ENCODE measurements at places on chromosomes 12 and 14.

GRCh38 chr14:95123891-95124579 lies 33.3 kb downstream of the DICER1 start:
- no peak overlapping the region for H3K4me3 ChIP-seq
- no peak for DNase-seq
- no peaks in the 10 kb centered on the region for H3K36me3 ChIP-seq
- no peaks in the 10 kb centered on the region for H3K27me3 ChIP-seq

- H3K4me3 ChIP-seq: no peak overlapping the region
- H3K27me3 ChIP-seq: no peaks in the 10 kb centered on the region
- no peak overlapping the region for H3K27ac ChIP-seq
- DNase-seq: no peak
- H3K36me3 ChIP-seq: no peaks in the 10 kb centered on the region
Observed at GRCh38 chr12:129161511-129161910, 308.2 kb downstream of the GLT1D1 start.

- no peak overlapping the region for H3K27ac ChIP-seq
- H3K27me3 ChIP-seq: no peaks in the 10 kb centered on the region
- peaks cover 28% of the 10 kb centered on the region for H3K36me3 ChIP-seq
- DNase-seq: no peak
- H3K4me1 ChIP-seq: peaks cover 84% of the 10 kb centered on the region
- H3K4me3 ChIP-seq: no peak overlapping the region
Observed at GRCh38 chr14:92654239-92654901, 94.1 kb downstream of the LGMN start.

- no peaks in the 10 kb centered on the region for H3K36me3 ChIP-seq
- no peak overlapping the region for H3K4me3 ChIP-seq
- no peak overlapping the region for H3K27ac ChIP-seq
- no peaks in the 10 kb centered on the region for H3K4me1 ChIP-seq
- no peak for DNase-seq
- no peaks in the 10 kb centered on the region for H3K27me3 ChIP-seq
Observed at GRCh38 chr12:53551889-53552291, 44.6 kb upstream of the NPFF start.

DNA sequence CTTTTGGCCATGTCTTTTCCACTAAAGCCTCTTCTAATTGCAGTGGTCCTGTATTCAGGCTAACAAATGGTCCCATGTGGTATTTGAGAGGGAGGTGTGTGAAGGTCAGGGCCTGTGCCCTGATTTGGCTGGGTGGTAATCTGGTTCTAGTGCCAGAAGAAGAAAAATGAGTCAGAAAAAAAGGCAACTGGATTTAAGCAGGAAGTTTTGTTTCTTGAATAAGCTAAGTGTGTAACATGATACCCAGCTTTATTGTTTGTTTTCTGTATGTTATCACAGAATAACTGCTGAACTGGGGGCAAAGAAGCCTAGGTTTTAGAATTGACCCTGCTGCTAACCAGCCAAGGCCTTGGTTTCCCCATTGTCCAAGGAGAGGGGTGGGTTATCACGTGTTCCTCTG lies 134.0 kb downstream of the ANO6 start:
- no peaks in the 10 kb centered on the region for H3K36me3 ChIP-seq
- no peak overlapping the region for H3K27ac ChIP-seq
- no peak overlapping the region for H3K4me3 ChIP-seq
- no peak for DNase-seq
- no peaks in the 10 kb centered on the region for H3K27me3 ChIP-seq

DNA sequence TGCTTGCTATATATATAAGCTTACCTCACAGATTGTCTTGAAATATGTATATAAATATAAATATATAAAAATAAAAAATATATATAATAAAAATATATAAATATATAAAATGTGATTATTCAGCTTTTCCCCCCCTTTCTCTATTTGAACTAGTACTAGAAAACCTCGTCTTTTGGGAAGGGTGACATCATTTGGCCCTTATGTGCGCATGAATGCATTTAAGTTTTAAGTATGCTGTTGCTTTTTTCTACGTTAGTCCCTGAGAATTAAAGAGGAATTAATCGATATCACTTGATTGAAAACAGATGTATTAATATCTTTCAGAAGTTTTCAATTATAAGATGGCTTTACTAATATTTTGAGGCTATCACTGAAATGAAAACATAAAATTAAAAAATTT lies 69.9 kb downstream of the RAD51B start:
- no peaks in the 10 kb centered on the region for H3K4me1 ChIP-seq
- no peaks in the 10 kb centered on the region for H3K36me3 ChIP-seq
- no peak overlapping the region for H3K27ac ChIP-seq
- H3K27me3 ChIP-seq: no peaks in the 10 kb centered on the region
- H3K4me3 ChIP-seq: no peak overlapping the region

DNA sequence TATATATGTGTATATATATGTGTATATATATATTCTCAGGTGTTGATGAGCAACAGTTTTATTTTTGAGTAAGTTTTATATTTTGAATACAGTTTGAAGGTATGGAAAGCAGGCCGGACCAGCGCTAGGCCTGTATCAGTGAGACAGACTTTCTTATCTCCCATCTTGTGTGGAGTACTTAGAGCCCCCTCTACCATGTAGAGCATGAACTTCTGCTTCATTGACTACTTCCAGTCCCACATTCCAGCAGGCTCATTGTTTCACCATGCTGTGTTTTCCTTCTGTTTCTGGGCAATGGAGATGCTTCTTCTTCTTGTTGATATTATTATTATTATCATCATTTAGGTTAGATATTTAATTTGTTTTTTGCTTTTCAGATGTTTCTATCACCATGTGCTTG lies 76.4 kb downstream of the SLC16A7 start:
- no peak for DNase-seq
- H3K27me3 ChIP-seq: no peaks in the 10 kb centered on the region
- H3K27ac ChIP-seq: no peak overlapping the region
- H3K36me3 ChIP-seq: no peaks in the 10 kb centered on the region
- H3K4me1 ChIP-seq: no peaks in the 10 kb centered on the region

DNA sequence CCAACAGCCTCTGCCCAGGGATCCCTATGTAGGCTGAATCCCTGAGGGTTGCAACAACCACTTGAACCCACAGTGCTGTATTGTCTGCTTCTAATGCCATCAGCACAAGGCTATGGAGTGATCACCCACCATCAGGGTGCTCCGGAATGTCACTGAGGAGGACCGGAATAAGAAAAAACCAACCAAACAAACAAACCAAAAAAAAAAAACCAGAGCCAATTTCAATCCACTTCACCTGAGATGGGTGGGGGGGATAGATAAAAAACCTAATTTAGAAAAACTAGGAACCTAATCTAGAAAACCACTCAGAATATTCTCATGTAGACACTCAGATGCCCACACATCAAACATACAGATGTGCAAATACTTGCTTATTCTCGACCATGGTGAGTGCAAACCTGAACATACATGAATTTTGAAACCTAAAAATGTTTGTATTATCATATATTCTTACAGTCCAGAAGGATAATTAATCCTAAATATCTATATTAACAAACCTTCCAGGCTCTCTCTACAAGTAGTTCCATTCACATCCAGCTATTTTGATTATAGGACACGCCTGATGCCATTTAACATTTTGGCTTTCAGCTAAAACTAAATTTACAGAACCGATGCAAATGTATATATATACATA lies 3.7 kb downstream of the TBX5 start:
- no peak for DNase-seq
- peaks cover 100% of the 10 kb centered on the region for H3K27me3 ChIP-seq
- peak overlapping the region; percentile 87 for H3K27ac ChIP-seq
- H3K4me3 ChIP-seq: peak overlapping the region; percentile 11

DNA sequence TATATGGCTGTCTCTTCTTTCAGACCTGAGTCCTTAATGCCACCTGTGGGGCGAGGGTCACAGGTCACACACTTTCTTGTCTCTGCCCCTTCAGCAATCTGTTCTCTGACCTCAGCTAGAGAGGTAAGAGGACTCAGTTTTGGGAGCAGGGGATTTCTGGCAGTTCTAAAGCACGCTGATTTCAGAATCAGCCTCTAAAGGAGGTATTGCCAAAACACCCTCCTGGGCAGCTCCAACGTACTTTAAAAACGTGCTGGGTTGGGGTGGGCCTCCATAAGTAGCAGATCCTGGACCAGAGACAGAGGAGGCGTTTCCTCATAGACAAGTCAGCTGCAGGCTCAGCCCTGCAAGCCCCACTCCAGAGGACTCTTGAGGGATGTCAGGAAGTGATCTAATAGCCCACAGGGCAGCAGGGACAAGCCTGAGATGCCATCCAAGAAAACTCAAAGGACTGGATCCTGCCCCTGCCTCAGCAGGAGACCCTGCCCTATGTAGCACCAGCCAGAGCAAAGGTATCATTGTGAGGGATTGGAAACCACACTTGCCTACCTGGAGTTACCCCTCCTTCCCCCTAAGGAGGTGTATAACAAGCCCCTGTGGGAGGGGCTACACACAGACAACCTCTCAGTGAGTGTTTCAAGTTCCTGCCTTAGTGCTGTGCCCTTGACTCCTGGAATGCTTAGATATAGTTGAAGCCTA lies 8.5 kb downstream of the CTDSP2 start:
- H3K27me3 ChIP-seq: no peaks in the 10 kb centered on the region
- H3K4me3 ChIP-seq: no peak overlapping the region
- peak; percentile 77 for DNase-seq
- no peaks in the 10 kb centered on the region for H3K36me3 ChIP-seq

DNA sequence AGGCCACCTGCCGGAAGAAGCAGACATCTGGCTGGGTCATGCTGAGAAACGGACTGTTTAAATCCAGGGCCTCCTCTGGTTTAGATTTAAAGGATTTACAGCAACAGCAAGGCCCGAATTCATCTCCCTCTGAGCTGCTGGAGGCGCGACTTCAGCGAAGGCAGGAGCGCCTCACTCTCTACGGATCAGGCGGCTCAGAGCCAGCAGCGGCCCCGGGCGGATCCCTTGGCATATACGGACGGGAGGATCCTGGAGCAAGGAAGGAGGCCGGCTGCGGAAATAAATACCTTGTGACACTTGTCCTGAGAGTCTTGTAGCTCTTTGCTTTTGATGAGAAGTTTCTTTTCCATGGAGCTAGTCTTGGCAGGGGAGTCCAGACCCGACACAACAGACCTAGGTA lies 92.4 kb downstream of the CIT start:
- H3K4me1 ChIP-seq: no peaks in the 10 kb centered on the region
- no peak overlapping the region for H3K27ac ChIP-seq
- H3K27me3 ChIP-seq: no peaks in the 10 kb centered on the region
- H3K36me3 ChIP-seq: peaks cover 18% of the 10 kb centered on the region
- H3K4me3 ChIP-seq: no peak overlapping the region

DNA sequence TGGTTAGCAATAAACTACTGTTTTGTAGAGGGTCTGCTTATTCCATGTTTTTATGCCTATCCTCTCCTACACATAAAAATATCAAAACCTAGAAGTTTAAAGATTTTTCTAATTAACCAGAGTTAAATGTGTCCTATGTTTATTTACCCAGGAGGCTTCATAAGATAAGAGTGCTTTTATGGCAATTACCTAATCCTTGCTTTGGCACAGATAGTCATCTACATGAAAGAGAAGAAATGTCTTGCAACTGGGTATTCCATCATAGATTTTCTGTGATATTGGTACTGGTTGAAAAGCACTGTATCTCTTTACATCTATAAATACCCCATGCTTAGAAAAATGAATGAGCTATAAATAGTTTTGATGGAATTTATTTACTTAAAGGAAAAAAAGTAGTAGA lies 277.1 kb downstream of the CPNE8 start:
- H3K36me3 ChIP-seq: no peaks in the 10 kb centered on the region
- H3K4me3 ChIP-seq: no peak overlapping the region
- DNase-seq: no peak

DNA sequence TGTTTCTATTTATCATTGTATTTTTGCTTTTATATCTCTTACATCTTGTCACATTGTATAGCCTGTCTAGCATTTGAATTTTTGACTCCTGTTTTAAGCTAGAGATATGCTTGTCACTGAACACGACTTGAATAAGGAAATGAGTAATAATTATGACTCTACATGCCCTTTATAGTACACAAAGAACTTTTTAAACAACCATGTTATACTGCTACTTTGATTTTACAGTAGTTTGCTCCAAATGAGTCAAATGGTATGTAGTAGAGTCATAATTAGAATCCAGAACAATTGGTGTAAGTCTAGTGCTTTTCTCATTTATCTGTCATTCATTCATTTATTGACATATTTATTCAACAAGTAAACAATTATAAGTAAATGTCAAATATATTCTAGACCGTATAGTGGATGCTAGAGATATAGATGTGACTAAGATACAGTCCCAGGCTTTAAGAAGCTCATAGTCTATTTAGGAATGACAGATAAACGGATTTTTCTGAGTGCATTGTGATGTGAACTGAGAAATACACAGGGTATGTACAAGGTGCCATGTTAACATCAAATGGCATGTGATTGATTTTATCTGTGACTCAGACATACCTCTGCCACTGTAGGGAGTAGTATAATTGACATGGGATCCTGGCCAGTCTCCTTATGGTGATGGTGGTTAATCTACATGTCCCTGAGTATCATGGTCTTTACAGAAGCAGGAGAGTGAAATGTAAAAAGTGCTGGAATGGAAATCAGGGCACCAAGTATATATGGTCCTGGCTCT lies 799.7 kb downstream of the DIO2 start:
- no peak overlapping the region for H3K27ac ChIP-seq
- H3K4me1 ChIP-seq: no peaks in the 10 kb centered on the region
- no peaks in the 10 kb centered on the region for H3K27me3 ChIP-seq
- H3K36me3 ChIP-seq: no peaks in the 10 kb centered on the region
- no peak overlapping the region for H3K4me3 ChIP-seq
- no peak for DNase-seq

- H3K27me3 ChIP-seq: no peaks in the 10 kb centered on the region
- peaks cover 23% of the 10 kb centered on the region for H3K4me1 ChIP-seq
- no peak for DNase-seq
- H3K27ac ChIP-seq: peak within 1 kb of the TSS; percentile 60
Observed at GRCh38 chr12:56933826-56934625, at the start of gene SDR9C7. Gene SDR9C7, minus strand, starts transcription at chr12:56934408. Its CDS starts 147 bp downstream, at chr12:56934261.

DNA sequence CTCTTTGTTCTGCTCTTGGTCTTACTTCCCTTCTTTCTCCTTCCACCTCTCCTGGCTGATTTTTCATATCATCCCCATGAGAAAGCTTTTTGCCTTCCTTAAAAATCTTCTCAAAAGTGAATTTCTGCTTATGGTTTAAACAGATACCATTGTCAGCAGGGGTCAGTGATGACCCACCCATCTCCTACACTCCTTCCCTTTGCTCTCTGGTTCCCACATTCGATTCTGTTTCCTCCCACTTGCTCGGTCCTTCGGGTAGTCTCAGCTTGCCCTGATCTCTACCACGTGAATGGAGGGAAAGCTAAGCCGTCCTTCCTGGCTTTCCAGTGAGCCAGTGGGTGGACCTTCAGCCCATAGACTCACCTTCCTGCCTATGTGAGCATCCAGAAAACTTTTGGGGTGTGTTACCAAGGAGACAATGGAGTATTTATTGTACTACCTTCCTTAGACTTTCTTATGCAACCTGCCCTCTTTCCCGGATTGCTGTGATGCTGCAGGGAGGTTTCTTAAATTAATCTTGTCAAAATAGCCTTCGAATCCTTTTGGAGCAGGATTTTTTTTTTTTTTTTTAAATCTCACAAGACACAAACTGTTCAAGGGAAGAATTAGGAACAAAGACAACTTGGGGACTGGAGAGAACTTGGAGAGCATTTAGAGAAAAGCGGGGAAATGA lies 306.3 kb downstream of the CACNA1C start:
- H3K4me1 ChIP-seq: no peaks in the 10 kb centered on the region
- DNase-seq: no peak
- H3K27ac ChIP-seq: peak overlapping the region; percentile 82
- H3K4me3 ChIP-seq: no peak overlapping the region
- no peaks in the 10 kb centered on the region for H3K36me3 ChIP-seq

Measured in left lung (tissue), 14 donors.